ENCODE measurements at places on chromosomes 4 and X.

DNA sequence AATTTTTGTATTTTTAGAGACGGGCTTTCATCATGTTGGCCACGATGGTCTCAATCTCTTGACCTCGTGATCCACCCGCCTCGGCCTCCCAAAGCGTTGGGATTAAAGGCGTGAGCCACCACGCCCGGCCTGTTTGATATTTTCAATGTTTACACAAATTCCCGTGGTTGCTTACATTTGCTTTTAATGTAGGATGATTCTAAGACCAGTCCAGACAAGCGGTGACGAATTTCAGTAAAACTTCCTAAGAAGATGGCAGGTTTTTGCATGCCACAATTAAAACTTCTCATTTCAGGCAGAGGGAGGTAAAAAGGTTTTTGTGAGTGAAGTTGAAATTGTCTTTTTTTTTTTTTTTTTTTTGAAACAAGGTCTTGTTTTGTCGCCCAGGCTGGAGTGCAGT, 41.4 kb upstream of the RBPJ start:
- DNase-seq = no peak

- no peak for DNase-seq
These were observed 36.3 kb upstream of the AREG start for GRCh38 chr4:74408639-74409038.

- DNase-seq = no peak
These were observed 8.5 kb upstream of the GYG2 start for GRCh38 chrX:2820136-2820771.

DNA sequence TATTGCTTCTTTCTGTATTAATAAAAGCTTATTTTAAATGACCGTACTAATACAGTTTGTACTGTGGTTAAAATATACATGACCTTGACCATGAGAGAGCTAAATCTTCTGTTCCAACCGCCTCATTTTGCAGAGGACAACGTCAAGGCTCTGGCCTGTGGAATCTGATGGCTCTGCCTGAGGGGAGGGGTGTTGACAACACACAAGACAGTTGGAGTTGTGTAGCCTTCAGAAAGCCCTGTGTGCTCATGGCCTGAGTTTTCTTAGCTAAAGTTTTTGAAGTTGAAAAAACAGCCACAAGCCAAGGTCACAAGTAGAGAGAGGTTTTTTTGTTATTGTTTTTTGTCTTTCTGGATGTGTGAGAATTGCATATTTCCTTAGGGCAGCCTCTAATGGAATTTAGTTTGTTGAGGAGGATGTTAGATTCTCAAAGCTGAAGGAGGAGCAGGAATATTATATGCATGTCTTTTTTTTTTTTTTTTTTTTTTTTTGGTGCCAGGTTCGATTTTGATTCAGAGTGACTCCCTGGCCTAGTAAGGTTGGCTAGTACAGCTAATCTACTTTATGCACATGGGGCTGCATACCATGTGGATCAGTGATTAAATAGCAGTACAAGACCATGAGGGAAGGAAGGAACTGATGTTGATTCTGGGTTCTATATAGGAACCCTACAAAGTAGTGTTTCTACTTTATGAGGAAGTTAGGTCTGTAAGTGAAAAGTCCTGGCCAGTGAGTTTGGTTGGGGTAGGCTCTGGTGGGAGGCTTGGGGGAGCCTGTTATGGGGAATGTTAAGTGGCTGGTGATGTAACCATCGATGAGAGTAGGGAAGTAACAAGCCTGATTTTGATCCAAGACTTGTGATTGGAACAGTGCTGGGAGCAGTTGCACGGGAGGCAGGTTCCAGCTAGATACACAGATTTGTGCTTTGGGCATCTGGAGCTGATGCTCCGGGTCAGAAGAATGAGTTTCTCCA, 20.3 kb downstream of the SMS start:
- DNase-seq = no peak

DNA sequence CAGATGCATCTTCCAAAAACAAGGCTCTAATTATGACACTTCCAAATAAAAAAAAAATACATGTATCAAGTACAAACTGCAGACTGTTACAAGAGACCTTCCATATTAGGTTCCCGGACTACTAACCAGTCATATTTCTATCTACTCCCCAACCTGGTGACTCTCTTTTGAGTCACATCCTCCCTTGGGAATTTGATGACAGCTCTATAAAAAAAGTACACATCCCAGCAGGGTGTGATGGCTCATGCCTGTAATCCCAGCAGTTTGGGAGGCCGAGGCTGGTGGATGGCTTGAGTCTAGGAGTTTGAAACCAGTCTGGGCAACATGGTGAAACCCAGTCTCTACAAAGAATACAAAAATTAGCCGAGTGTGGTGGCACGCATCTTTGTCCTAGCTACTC, 14.9 kb downstream of the RPGR start:
- no peak for DNase-seq

DNA sequence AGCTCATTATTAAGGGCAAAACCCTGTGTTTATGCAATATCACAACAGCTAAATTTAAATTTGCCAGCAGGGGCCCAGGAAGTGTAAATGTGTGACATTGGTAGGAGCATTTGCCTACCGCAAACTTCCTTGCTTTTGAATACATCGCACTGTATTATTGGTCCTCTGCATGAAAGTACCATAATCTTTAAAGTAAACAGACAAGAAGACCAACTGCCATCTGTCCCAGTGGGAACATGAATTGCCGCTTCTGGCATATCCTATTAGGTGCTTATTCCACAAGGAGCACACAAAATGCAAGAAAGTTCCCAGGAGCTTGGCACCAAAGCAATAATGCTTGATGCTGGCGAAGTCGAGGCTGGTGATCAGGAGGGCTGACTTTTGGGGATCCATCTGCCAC, 51.3 kb downstream of the SOD3 start:
- no peak for DNase-seq

- peak; percentile 64 for DNase-seq
These were observed 12.9 kb downstream of the TLR10 start for GRCh38 chr4:38769857-38770256.

GRCh38 chr4:82268050-82268825, 105.6 kb downstream of the HNRNPD start:
- peak; percentile 94 for DNase-seq

- no peak for DNase-seq
These were observed 1.2 kb upstream of the CD40LG start for GRCh38 chrX:136646602-136647239.

GRCh38 chr4:3302786-3303564, 10.2 kb downstream of the RGS12 start:
- DNase-seq = no peak

DNA sequence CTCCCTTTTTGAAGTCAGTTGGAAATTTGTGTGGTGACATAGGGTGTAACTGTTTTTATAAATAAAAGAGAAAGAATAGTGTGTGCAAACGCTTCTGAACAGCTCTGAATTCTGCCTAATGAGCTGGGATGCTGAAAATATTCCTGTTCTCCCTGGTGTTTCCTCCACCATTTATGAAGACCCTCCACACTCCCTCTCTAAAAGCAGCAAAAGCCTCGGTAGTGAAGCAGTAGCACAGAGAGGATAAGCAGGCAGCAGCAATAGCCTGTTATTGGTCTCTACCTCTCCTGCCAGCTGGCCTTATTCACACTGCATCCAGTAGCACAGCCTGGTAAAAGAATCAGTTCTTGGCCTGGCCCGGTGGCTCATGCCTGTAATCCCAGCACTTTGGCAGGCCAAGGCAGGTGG, 406.1 kb downstream of the IQCM start:
- no peak for DNase-seq

DNA sequence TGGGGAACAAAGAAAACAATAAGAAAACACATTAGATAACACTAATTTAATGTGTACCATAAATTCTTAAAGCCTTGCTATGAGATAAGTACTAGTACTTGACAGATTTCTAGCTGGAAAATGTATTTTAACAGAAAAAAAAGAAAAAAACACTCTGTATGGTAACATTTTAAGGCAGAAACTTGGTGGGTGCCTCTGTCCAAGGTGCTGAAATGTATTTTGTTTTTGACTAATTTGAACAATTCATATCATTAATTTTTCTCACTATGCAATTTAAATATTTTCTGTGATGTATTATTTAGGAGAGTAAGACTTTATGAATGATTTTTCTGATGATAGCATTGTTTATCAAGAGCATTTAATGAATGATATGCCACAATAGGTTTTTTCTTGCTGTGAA, 107.5 kb downstream of the GABRG1 start:
- no peak for DNase-seq

GRCh38 chrX:19487520-19488200, 27.6 kb downstream of the MAP3K15 start:
- no peak for DNase-seq

GRCh38 chrX:19034025-19034424, 50.1 kb upstream of the PHKA2 start:
- no peak for DNase-seq

- no peak for DNase-seq
These were observed 57.7 kb downstream of the SOX3 start for GRCh38 chrX:140447150-140447549.

GRCh38 chr4:66926687-66927086, 618.6 kb downstream of the CENPC start:
- no peak for DNase-seq

- no peak for DNase-seq
These were observed 81.4 kb upstream of the CPEB2 start for GRCh38 chr4:14920759-14921320.

DNA sequence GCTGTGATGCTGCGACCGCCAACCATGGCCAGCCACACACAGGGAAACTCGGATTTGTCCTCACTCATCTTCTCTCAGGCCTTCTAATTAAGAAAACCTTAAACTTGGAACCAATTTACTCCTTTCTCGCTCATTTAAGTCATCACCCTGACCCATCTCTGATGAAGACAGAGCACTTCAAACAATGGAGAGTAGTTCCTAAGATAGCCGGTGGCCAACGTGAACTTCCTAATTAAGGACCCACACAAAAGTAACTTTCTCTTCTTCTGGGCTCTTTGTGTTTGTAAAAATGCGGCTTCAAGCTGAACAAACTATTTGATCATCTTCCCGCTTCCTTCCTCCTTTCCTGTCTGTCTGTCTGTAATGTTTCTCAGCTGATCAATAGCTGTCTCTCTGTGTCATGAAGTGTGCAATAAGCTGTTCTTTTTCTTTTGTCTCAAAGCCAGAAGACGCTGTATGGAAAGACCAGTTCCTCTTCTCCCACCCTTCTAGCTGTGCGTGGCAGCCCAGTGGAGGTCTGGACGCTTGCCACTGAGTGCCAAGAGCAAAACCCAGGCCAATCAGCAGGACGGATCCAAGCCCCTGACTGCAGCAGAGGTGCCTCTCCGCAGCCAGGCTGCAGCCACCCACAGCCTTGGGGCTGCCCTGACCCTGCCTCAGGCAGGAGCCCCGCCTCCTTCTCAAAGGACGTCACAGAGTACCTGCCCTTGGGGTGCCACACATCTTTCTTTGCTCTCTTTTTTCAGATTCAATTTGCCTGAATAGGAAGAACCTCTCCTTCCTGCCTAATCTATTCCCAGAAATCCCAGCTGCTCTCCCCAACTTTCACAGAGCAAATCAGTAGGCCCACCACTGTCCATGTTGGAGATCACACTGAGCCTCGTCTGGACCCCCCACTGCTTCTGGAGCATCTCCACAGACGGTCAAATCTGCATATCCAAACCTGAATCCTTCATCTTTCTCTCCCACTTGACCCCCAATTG, 59.3 kb downstream of the MAML3 start:
- DNase-seq = peak; percentile 92

DNA sequence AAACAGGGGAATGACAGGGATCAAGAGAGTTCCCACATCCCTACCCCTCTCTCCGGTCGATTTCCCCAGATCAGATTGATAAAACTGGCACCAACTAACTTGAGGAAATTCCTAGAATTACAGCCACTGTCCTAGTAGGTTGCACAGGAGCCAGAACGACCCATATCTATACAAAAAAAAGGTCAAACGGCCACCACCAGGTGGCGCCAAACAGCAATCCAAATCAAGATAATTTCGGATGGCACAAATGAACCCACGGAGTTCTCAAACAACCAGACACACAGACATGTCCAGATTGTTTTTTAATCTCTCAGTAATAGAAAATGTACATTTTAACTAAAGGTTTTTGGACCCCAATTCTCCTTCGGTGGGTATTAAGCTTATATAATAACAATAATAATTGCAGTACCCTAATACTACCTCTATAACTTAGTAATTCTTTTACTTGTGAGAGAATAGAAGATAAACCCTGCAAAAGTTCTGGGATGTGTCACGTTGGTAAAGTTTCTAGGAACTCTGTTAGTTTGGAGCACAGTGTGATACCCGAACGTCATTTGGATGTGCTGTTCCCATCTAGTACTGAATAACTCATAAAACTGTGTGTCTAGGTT, 212.6 kb downstream of the SPOCK3 start:
- peak; percentile 58 for DNase-seq

DNA sequence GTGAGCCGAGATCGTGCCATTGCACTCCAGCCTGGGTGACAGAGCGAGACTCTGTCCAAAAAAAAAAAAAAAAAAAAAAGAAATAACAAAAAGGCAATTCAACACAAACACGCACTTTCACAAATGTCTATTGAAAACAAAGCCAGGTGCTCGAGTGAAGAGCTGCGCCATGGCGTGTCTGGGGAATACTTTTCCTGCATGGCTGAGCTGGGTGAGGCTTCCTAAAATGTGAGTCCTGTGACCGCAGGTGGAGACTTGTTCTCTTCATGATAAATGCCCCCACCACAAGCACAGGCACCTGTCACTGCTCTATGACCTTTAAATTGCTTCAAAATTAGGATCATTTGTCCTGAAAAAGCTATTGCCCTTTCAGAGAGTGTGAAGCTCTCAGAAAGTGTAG, 4.0 kb upstream of the ABLIM2 start:
- no peak for DNase-seq

DNA sequence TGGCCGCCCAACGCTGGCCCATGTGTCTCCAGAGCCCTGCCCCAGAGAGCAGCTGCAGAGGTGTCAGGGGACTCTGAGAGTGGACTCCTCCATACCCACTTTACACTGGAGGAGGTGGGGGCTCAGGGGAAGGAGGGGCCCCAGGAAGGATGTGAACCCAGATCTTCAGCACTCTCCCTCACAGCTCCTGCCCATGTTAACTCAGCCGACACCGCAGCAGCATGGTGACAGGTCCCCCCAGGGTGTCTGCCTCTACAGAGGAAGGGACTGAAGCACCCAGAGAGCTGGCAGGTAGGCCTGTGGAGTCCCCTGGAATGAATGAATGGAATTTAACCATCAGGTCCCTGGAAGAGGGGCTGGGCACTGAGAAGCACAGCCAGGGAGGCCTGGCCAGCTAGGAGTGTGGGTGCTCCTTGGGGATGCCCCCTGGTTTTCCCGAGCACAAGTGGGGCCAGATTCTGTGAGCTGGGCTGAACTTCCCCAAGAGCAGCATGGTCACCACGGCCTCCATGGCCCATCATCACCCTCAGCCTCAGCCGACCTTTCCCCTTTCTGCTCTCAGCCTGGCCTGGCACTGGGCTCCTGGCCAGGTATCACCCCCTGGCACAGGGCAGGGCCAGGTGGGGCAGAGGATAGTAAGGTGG, 21.9 kb downstream of the SH3BP2 start:
- peak; percentile 36 for DNase-seq

- no peak for DNase-seq
These were observed 116.7 kb downstream of the UBE2K start for GRCh38 chr4:39814403-39815185.

DNA sequence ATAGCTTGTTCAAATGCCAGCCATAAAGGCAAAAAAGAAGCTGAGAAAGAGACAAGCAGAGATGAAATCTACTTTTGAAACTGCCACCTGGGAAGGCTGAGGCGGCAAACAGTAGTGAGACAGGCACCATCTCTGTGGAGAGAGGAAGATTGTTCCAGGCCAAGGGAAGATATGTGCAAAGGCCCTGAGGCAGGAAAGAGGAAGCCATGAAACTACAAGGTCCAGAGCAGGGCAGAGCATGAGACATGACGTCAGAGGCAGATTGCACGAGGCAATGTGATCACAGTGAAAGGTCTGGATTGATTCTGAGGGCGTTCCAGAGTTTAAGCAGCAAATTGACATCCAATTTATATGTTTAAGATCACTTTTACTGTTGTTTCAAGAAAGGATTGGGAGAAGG, 226.1 kb downstream of the QDPR start:
- DNase-seq = no peak

Data from inflammatory macrophage treated with lipopolysaccharide for 4 hours (primary cell).